ENCODE measurements at places on chromosomes 5 and 9.

DNA sequence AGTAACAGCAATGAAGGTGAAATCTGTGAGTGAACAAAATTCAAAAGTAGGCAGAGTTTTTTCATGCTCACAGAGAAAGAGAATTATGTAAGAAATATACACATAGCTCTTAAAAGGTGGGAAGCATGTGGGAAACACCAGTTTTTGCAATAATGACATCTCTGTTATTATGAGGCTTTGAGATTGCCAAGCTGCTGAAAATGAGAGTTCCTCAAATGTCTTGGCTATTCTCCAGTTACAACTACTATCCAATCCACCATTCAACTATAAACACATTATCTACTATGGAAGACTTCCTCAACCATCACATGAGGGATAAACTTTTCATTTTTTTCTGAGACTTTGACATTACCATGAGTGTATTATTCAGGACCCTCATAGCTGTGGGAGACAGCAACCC, 420.8 kb upstream of the ACTBL2 start:
- no peak for DNase-seq

DNA sequence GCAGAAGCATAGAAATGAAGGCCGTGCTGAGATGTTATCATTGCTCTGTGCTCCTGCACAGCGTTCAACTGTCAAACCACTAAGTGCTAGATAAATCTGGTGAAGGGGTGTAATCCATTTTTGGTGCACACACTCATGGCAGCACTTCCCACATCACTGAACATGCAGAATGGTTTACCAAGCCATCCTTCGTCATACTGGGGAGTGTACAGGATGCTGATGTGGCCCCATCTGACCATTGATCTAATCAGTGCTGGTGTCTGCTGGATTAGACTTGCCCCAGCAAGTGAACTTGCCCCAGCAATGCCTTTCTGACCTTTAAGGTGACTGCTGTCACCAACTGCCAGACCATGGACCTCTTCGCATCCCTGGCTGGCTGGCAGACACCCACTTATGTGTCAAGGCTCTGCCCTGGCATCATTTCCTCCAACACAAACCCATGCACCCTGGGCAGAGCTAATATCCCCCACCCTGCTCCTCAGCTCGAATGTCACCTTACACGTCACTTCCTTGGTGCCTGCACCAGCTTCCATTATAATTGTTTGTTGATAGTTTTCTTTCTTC, 4.2 kb upstream of the SEMA4D start:
- DNase-seq, result peak; percentile 92

DNA sequence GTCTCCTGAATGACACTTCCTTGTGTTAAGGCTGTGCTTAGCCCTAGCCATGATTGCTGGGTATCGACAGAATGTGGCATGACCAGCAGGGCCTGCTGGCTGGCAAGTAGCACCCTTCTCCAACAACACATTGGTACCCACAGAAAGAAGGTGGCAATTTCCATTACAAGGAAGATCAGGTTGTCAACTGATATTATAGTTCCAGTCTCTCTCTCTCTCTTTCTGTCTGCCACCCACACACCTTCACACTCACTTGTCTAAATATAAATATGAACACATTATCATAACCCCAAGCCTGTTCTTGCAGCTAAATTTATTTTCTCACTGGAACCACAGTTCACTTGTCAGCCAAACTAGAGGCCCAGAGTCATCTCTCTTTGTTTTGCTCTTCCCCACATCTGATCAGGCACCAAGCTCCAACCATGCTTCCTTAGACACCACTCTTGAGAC, 408.1 kb upstream of the PIK3R1 start:
- no peak for DNase-seq

DNA sequence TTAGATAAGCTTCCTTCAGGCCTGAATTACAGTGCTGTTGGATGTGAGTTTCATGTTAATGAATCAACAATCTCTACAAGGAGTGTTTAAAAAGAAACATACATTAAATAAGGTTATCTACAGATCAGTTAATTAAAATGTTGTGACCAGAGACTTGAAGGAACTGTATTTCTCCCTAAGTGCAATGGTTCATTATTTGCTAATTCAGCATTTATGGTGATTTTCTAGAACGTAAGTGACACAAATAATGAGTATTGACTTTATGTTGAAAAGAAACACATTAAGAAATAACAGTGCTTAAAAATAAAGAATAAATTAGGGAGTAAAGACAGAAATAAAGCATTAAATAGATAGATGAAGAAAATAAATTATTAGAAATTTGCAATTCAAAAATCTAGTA, 74.5 kb downstream of the ADAMTSL1 start:
- DNase-seq, result no peak

- no peak for DNase-seq
Measured at GRCh38 chr5:164636456-164636855, 1131.0 kb downstream of the MAT2B start.

DNA sequence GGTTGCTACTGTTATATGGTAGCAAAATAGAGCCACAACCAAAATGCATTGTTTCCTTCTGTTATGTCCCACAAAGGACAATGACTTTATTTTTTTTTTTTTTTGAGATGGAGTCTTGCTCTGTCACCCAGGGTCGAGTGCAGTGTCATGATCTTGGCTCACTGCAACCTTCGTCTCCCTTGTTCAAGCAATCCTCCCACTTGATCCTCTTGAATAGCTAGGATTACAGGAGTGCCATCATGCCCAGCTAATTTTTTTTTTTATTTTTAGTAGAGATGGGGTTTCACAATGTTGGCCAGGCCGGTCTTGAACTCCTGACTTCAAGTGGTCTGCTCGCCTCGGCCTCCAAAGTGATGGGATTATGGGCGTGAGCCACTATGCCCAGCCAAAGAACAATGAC, 527.7 kb upstream of the SGCD start:
- no peak for DNase-seq

GRCh38 chr5:113022661-113023060, 46.1 kb downstream of the DCP2 start:
- peak; percentile 95 for DNase-seq

DNA sequence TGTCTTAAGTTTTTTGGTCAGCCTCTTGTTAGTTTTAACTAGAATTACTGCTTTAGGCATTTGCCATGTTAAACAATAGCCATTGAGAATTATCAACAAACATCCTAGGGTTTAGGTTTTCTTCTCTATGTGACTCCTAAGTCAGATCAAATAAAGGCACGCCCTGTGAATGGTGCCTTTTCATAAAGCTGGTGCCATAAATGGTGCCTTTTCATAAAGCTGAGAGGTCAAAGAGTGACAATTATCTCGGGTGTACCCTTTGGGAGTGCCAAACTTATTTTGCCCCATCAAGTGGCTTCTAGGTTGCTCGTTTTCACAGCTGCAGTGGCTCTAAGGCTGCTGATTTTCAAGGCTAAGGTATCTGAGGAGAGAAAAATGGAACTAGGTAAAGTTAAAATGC, 391.6 kb downstream of the DMRTA1 start:
- DNase-seq, result no peak

DNA sequence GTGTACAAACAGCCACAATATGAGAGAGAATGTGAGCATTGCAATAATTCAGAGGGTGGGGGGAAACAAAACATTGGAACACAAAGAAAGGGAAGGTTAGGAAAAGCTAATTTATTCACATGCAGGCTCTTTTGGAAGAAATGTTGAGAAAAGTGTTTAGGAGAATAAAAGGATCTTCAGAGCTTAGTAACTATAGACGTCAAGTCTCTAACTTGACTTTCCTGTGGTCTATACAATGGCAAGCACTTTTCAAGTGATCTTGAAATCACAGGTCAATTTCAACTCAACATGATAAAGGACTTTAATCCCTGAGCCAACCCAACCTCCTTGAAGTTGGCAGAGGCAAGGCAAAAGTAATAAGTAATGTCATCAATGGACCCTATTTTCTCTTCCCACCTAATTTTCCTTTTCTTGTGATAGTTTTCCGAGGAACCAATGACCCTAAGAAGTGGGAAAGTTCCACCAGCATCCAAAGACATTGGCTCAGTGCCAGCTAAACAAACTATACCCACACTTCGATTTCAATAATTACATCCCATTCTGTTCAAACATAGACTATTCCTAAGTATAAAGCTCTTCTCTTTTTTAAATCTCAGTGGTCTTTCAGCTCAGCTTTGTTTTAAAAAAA, 23.7 kb downstream of the RFK start:
- DNase-seq, result no peak

GRCh38 chr5:71937921-71938698, 169.2 kb upstream of the MAP1B start:
- DNase-seq, result peak; percentile 2

DNA sequence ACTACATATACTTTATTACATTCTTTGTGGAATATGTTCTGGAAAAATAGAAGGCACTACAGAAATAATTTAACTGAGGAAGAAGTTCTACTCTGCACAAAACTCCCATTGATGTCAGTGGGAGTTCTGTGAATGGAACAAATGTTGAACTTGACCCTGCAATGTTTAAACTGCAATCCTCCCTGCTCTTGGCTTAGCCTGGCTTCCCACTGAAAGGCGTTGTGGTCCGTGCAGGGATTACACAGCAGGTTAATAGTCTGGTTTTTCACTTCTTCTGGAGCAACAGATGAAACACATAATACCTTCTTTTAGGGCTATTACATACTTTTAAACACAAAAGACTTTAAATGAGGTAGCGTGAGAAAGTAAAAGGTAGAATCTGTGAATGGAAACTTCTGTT, 12.9 kb upstream of the ERBIN start:
- DNase-seq, result no peak

GRCh38 chr5:143101725-143102386, 301.6 kb downstream of the NR3C1 start:
- DNase-seq, result no peak

DNA sequence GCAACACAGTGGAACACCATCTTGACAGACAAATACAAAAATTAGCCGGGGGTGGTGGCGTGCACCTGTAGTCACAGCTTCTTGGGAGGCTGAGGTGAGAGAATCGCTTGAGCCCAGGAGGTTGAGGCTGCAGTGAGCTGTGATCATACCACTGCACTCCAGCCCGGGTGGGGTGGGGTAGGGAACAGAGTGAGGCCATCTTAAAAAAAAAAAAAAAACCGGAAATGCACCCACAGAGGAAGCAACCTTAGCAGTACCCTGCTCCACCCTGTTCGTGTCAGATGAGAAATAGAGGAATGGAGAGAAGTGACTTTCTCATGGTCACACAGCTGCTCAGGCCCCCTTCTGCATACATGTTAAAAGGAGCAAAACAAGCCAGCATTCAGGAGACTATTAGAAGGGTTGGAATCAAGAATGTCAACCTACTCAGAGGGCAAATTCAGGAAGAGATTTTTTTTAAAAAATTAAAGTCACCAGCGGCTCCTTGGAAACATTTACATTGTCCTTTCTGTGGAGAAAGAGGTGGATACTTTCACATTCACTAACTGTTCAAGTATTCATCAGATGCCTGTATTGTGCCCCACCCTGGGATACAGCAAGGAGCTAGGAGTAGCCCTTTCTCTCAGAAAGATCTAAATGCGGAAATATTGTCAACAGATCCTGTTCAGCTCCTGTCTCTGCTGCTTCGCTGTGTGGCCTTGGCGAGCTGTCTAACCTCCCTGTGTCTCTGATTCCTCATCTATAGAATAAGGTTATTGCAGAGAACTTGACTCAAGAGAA, 41.0 kb downstream of the CYFIP2 start:
- peak; percentile 60 for DNase-seq

- DNase-seq, result no peak
Measured at GRCh38 chr9:78575081-78575480, 278.2 kb downstream of the PSAT1 start.

GRCh38 chr5:359301-359897, 37.9 kb downstream of the AHRR start:
- DNase-seq, result no peak

GRCh38 chr9:76906647-76906975, 697 bp upstream of the PRUNE2 start:
- no peak for DNase-seq

DNA sequence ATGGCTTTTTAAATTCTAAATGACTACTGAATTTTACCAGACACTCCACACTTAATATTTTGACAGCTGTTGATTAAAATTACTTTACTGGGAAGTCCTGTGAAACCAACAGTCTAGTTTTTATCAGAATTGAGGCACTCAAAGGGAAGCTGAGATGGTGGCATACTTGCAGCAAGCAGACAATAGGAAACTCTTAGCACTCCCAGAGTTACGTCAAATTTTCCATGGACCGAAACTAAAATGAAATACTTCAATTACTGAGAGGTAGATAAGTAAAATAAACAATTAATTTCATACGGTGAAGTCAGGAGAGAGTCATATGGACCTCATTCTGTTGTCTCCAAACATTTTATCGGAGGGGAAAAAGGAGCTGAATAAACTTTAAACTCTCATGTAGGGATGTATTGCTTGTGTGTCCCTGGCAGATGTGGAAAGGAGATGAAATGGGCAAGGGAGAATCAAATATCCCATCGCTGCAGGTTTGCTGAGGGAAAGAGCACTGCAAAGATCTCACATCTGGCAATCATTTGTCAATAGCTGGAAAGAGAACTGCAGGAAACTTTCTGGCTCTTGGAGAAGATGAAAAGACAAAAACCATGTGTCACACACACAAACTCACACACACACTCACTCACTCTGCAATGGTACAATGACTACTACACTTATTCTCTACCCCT, 189.4 kb downstream of the BNC2 start:
- DNase-seq, result no peak

DNA sequence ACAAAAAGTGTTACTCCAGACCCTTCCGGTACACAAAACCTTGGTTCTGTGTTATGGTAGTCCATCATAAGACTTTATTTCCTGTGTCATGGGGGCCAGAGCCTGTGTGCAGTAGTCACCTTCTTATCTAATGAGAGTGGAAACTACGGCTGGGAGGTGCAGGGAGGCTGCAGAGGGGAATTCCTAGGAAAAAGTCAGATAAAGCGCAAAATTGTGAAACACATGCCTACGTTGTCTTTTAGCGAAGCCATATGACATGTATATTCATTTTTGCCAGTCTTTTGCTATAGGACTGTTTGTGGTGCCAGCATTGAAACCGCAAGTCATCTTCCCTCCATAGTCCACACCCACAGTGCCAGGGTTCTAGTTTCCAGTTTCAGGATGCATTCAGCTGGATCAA, 80.7 kb downstream of the PPARGC1B start:
- DNase-seq, result no peak

GRCh38 chr5:50836356-50836755, 169.9 kb downstream of the PARP8 start:
- no peak for DNase-seq

- peak; percentile 48 for DNase-seq
Measured at GRCh38 chr9:120926397-120926928, at the start of gene TRAF1. Gene TRAF1, minus strand, starts transcription at chr9:120926796. Its CDS starts 721 bp downstream, at chr9:120926075.

GRCh38 chr5:149485655-149486615, 65.3 kb downstream of the CSNK1A1 start:
- DNase-seq, result no peak

- no peak for DNase-seq
Measured at GRCh38 chr9:33868440-33868973, 51.5 kb downstream of the UBE2R2 start.

DNA sequence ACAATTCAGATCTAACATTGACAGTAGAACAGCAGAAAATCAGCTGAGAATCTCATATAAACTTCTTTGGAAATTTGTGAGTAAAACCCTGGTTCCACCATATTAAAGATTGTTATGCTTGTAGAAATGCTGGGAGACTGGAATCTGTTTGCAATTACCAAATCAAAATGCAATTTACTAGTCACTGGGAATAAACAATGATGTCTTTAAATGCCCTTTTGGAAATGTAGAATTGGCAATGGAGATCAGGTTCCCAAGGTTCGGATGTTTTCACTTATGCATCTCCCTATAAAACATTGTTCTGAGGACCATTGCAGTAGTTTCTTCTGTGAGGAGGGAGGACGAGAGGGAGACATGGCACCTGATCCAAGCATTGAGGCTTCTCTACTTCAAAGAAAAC, 384.4 kb downstream of the TMEM167A start:
- DNase-seq, result no peak

Measured in Jurkat, Clone E6-1 (cell line).